Activated T-cell treated with anti-CD3 and anti-CD28 coated beads, Interleukin-2, amount 50 U/mL, for 72 hours (primary cell): ENCODE measurements at places on chromosomes 7 and 10. TPM values are rescaled to one million over a fixed set of nuclear protein-coding genes. Genes with fewer than 3 reads are reported as not detected.

Gene AGBL3
- total RNA-seq = 2.4 TPM

Gene PALD1
- total RNA-seq = 1.1 TPM

Gene CACNB2
- not detected for total RNA-seq

Gene COMMD3
- 95.0 TPM for total RNA-seq

Gene ZNF107
- 21.1 TPM for total RNA-seq

Gene SH2B2
- total RNA-seq = 5.0 TPM

Gene GPRIN2
- not detected for total RNA-seq

Gene CTAGE15
- total RNA-seq = 0.58 TPM

DNA sequence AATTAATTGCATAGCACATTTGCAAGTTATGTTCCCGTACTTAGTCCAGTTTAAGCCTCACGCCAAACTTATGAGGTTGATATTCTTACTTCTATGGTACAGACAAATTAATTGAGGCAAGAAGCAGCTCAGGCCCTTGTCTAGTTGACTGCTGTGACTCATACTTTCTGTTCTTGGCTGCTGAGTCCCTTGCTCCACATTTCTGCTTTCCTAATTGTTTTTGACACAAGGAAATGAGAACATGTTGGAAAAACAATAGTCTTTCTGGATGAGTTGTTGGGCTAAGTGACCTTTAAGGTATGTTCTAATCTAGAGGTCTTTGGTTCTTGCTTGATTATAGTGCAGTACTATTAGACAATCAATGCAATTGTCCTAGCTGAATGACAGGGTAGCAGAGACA, 331.8 kb downstream of the NRG3 start:
- DNase-seq = no peak

DNA sequence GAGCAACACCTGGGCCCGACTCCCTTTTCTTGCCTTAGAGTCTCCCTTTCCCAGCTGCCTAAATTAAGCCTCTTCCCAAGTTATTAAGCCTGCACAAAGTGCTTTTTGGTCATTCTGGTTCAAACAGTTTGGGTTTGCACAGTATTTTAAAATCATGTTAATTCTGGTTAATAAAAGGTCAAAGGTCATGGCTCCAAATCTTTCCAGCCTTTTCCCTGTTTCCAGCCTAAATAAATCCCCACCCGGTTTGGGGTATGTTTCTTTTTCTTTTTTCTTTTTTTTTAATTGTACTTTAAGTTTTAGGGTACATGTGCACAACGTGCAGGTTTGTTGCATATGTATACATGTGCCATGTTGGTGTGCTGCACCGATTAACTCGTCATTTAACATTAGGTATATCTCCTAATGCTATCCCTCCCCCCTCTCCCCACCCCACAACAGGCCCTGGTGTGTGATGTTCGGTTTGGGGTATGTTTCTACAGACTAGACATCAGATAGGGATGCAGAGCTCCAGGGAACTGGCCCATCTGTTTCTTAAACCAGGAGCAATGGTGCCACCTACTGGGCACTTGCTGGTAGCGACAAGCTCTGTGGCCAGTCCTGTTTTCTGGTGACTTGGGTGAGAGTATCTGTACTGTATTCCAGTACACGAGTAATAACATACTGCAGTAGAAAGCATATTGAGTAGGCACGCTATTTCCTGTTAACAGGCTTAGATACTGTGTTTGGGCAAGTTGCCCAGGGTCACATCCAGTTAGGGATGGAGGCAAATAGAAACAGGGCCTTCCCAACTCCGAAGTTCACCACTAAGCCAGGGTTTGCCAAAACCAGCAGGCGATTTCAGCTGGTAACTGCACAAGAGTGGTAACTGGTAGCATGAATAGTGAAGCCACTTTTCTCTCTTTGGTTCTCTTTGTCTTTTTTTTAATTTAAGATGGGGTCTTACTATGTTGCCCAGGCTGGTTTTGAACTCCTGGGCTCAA, 60.6 kb upstream of the TRIM8 start:
- DNase-seq = peak; percentile 84

GRCh38 chr7:93211228-93211818, 14.9 kb downstream of the HEPACAM2 start:
- no peak for DNase-seq

GRCh38 chr10:113528876-113529275, 24.0 kb upstream of the HABP2 start:
- DNase-seq = no peak

DNA sequence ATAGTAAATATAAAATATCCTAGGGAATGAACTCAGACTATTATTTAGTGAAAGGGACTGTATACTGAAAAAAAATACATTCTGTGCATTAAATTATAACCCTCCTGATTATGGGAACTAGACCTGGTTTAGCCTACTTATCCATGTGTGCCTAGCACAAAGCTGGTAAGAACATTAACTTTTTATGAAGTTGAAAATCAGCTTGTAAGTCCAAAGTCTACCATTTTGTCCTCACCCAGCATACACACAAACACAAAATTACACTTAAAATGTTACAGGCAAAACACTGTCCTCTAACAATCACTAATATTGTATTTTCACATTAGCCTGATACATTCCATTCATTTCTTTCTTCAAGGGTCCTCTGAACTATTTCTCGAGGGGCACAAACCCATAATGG, 19.9 kb upstream of the NEBL start:
- no peak for DNase-seq

- DNase-seq = no peak
These were observed 95.3 kb downstream of the HERPUD2 start for GRCh38 chr7:35599645-35600044.

DNA sequence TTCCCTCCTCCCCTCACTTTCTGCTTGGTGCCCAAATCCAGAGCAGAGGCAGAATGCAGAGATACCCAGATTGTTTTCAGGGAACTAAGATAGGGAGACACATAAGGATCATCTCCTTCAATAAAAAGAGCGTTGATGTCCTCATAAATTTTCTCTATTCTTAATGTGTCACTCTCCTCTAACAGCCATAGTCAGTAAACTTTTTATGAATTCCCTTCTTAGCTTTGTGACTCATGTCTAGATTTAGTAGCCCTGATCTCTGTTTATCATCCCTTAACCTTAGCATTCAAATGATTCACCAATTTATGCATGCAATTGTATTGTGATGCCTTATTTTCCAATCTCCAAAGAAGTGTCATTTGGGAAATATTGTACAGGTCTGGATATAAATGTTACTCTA, 995.5 kb upstream of the C7orf33 start:
- DNase-seq = no peak

GRCh38 chr7:141190495-141190894, 116.6 kb downstream of the TMEM178B start:
- DNase-seq = no peak

GRCh38 chr10:132549371-132549770, 11.8 kb downstream of the INPP5A start:
- no peak for DNase-seq

DNA sequence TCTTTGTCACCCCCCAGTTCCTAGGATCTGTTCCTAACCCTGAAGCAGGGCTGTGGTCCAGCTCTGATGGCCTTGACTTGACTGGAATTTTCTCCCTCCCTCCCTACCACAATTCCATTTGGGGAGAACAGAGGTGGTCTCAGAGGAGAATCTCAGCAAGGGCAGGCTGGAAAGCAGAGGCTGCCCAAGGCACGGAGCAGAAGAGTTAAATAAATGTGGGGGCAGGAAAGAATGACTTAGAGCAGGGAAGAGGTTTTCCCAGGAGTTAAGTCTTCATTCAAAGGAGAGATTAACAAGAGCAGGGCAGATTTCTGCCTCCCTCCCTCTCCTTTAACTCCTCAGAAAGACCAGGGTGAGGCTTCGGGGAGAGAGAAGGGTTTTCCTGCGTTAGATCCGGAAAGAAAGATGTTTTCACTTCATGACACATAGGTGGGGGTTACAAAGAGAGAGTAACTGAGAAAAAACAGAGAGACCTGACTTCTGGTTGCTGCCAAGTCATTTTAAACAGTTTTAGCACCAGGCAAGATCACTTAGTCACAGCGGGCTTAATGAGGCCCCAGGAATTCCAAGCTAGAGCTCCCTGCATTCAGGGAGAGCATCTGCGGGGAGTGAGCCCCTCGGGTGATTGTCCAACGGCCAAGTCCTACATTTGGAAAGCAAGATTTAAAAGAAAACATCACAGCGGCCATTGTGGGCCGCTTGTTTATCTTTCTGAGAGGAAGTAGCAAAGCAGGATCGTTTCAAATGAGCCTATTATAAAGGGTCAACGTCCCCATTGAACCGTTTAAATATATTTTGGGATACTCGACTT, 78.7 kb downstream of the ARHGAP22 start:
- DNase-seq = no peak

- DNase-seq = no peak
These were observed 46.9 kb downstream of the TASOR2 start for GRCh38 chr10:5731559-5731958.

- no peak for DNase-seq
These were observed 341.8 kb upstream of the CNTNAP2 start for GRCh38 chr7:145774777-145775176.

- DNase-seq = no peak
These were observed 401.3 kb downstream of the DNAJB6 start for GRCh38 chr7:157738066-157738460.

DNA sequence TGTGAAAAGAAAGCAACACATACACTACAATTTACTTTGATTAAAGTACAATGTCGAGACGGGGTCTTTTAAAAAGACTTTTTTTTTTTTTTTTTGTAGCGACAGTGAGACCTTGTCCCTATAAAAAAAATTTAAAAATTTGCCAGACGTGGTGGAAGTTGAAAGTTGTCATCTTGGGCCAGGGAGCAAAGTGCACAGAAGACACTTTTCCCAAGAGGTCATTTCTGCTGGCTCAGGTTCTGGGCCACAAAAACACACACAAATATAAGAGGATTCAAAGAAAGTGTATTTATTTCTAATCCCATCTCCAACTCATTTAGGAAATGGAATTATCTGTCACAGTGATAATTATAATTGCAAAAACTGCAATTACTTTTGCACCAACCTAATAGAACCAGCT, 24.7 kb downstream of the SLC26A3 start:
- DNase-seq = no peak

- peak; percentile 34 for DNase-seq
These were observed 918 bp downstream of the PWWP2B start for GRCh38 chr10:132397671-132398565.

- DNase-seq = no peak
These were observed 164.0 kb downstream of the NPSR1 start for GRCh38 chr7:34821932-34822558.

GRCh38 chr10:14325325-14325955, 5.3 kb downstream of the FRMD4A start:
- DNase-seq = peak; percentile 60

- DNase-seq = no peak
These were observed 1.3 kb downstream of the INSYN2A start for GRCh38 chr10:127195041-127195506.

- no peak for DNase-seq
These were observed 90.2 kb downstream of the GPR85 start for GRCh38 chr7:112996331-112996871.

- DNase-seq = peak; percentile 63
These were observed at the start of gene PYROXD2 for GRCh38 chr10:98414932-98415730. Gene PYROXD2, minus strand, starts transcription at chr10:98415182. Its CDS starts 47 bp downstream, at chr10:98415135.

- DNase-seq = no peak
These were observed 97.7 kb downstream of the PRKG1 start for GRCh38 chr10:51171946-51172345.

DNA sequence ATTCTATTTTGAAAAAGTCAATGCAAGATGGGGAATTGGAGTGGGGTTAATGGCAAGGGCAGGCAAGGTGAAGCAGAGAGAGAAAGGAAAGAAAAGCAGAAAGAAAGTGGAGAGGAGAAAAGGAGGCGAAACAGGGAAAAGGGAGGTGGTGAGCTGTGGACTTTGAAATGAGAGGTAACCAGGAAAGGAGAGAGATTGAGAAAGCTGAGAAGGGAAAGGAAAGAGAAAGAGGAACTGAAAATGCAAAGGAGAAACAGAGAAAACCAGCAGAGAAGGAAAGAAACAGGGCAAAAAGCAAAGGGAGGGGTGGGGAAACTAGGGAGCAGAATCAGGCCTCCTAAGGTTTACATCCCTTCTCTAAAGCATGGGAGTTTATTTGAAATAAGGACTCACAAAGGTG, 72.5 kb upstream of the TPK1 start:
- DNase-seq = no peak

- no peak for DNase-seq
These were observed 24.8 kb downstream of the KCNH2 start for GRCh38 chr7:150953061-150953997.

GRCh38 chr7:92615861-92616260, 25.7 kb upstream of the FAM133B start:
- no peak for DNase-seq

DNA sequence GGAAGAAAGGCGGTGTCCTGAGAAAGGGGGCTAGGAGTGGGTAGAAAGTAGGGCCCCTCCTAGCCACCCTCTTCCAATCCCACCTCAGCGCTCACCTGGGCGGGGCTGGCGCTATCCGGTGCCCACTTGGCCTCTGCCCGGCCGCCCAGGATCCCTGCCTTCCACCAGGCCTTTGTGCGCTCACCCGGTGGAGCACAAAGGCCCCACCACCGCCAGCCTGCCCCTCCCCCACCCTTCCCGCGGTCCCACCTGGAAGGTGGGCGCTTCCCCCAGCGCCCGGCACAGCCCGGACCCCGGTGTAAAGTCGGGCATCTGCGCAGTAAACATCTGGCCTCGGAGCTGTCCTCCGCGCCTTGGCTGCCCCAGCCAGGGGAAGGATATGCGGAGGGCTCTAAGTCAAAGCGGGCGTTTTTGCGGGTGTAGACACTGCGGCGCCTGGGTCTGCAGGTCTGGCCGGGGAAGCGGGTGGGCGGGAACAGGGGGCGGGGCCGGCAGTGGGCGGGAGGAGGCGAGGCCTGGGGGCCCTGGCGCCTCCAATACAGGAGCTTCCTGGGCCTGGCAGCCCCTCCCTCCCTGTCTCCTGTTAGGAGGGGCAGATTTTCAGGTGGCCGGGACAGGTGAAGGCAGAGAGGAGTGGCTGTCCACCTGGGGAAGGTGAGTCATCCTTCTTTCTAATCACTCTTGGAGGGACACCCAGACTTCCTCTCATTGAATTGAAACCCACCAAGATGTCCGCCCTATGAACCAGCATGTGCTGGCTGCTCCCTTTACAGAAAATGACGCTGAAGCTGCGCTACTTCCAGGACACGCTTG, 49.3 kb downstream of the PNLIPRP2 start:
- no peak for DNase-seq

DNA sequence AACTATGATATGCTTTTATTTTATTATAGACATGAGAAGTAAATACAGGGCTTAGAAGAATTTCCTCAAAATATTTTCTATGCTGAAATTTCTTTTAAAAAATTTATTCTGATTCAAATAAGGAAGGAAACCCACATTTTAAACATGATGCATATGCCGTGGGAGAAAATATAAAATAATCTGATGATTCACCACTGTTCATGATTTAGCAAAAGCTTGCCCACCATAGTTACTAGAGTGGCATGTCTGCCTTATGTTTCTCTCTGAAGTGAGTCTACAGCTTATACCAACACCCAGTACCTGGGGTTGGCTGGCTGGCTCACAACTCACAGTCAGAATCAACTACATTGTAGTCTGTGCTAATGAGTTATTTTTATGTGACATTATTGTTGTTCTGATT, 102.0 kb downstream of the GNAI1 start:
- DNase-seq = no peak

- no peak for DNase-seq
These were observed 243.9 kb downstream of the REEP3 start for GRCh38 chr10:63765126-63765525.
